ENCODE measurements at places on chromosomes 5 and 9.

- no peak for DNase-seq
Observed at GRCh38 chr9:28435456-28435855, 862.2 kb upstream of the C9orf72 start.

GRCh38 chr9:99511723-99512122 is 289.6 kb downstream of the SEC61B start:
- DNase-seq: no peak

DNA sequence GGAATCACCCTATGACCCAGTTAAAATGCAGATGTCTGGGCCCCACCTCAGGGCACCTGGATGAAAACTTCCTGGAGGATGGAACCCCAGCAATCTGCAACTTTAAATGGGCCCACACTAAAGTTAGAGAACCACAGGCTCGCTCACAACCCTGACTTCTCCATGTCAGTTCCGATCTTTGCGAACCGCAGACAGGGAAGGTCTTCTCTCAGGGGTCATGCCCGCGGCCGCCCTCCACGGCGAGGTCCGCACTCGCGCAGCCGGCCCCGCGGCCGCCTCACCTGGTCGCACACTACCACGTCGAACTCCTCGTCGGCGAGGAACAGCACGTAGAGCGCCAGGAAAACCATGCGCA is 499 bp downstream of the ALG2 start:
- DNase-seq: peak; percentile 7

- no peak for DNase-seq
Observed at GRCh38 chr5:122906768-122907167, 61.4 kb downstream of the SNX24 start.

GRCh38 chr5:53930457-53930856 is 370.0 kb downstream of the NDUFS4 start:
- no peak for DNase-seq

- no peak for DNase-seq
Observed at GRCh38 chr5:135739383-135739981, 95.0 kb upstream of the SLC25A48 start.

DNA sequence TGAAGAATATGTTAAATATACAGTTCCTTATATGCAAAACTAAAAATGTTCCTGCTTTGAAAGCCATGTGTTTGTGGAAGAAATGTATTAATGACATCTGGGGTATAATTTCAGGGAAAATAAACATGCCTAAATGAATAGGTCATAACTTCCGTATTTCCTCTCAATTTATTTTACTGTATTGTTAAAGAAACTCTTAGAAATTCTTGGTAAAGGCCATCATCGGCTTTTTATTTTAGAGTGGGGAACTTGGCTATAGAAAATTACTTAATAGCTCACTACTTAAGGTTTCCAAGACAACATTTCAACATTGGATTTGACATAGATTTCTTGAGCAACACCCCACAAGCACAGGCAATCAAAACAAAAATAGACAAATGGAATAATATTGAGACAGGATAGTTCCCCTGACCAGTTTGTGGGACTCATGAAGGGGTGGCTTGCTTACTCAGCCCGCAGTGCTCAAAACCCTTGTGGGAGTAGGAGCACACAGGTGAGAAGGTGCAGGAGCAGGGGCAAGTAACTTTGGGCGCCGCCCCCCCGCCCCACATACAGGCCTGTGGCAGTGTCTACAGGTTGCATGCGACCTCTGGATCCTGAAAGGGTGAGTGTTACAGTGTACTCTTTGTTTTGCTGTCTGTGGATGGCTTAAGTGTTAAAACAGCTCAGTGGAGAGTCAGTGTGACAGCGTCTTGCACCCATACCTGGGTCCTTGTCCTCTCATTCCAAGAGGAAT is 891.4 kb upstream of the C9orf72 start:
- no peak for DNase-seq

- no peak for DNase-seq
Observed at GRCh38 chr5:36787365-36788093, 89.0 kb upstream of the NIPBL start.

GRCh38 chr5:158014372-158014771 is 155.4 kb upstream of the CLINT1 start:
- DNase-seq: no peak

- no peak for DNase-seq
Observed at GRCh38 chr9:94017939-94018531, 62.9 kb upstream of the BARX1 start.

DNA sequence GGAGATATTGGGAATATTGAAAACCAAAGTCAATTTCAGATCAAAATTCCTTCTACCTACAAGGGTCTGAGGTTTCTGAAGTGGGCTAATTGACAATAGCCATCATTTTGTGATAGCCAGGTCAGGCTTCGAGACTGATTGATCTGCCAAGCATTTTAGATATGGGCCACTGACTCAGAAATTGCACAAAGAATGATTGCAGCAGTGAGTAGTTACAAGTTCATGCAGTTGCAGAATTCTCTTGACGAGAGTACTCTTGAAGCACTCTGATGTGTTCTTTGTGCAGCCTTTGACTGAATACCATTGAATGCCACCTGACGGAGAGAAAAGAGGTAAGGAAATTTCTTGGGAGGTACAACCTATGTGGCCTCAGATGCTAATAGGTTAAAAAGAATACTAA is 8.3 kb downstream of the C9orf57 start:
- DNase-seq: no peak

DNA sequence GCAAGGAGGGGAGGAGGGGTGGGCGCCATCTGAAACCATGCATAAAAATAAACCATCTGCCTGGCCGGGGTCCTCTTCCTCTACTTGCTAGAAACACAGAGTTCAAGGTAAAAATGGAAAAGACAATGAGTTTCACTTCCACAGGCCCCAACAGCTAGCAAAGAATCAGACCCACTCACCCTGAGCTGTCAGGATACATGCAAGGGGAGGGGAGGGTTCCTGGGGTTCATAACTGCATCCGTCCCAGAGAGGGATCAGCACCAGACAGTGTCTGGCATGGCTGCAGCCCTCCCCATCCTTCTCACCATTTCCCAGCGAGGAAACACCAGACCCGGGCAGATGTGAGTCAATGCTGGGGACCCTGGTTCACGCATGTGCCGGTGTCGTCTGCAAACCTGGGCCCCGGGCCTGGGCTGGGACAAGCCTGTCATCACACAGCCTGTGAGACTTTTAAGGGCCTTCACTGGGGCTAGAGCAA is 55.4 kb downstream of the SEMA4D start:
- no peak for DNase-seq

DNA sequence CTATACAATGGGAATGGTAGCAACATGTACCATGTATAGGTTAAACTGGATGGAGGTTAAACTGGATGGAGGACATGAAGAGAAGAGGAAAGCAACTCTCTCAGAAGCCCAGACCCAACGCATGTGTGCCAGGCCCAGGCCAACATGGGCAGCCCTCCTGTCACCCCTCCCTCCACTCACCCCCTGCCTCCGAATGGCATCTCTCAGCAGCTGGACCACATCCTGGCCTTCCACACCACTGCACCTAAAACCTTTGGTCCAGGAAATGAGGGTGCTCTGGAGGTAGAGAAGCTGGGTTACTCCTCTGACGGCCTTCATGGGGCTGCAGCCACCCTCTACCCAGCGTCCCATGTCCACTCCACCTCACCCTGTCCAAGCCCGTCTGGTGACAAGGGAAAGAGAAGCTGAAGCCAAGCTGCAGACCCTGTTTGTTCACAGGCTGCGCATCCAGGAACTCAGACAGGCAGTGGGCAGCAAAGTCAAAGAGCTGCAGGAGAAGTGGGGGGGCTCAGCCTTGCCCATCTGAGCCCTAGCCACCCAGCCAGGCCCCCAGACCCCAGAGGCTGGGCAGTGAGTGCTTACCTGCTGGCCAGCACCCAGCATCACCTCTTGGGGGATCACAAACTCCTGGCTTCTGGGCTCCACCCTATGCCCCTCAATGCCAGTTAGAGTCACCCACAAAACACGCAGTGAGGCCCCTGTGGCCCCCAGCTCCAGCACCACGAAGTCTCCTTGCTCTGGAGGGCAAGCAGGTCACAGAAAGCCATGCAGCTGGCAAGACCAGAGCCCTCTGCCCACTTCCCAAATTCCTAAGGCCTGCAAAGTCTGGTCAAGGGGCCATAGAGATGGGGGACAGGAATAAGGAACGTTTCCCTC is 8.5 kb downstream of the HK3 start:
- no peak for DNase-seq

GRCh38 chr5:29037716-29038115 is 1999.3 kb upstream of the CDH9 start:
- DNase-seq: no peak

DNA sequence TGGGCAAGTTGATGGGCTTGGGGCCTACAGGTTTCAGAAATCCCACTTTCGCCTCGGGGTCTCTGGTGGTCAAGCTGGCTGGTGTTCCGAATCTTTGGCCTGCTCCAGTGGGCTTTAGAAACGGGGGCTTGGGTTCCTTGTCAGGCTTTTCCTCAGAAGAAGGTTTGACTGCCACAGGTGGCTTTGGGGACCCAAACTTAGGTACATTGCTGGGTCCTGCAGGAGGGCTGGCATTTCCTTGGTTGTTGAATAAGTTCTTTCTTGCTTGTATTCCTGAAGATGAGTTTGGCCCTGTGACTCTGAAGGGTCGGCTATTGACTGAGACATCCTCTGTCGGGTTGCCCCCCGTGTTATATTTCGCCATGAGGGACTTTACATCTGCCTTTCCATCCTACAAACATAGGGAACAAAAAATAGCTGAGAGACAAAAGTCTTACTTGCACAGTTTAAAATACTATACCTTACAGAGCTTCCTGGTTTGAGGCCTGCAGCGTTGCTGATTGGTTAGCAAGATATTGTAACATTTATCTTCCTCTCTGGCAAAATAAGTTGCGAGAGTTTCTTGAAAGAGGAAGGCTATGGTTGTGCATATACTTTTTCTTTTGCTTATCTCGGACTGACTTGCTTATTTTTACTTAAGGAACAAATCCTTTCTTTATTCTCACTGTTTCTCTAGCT is 16.6 kb downstream of the FYB1 start:
- no peak for DNase-seq

DNA sequence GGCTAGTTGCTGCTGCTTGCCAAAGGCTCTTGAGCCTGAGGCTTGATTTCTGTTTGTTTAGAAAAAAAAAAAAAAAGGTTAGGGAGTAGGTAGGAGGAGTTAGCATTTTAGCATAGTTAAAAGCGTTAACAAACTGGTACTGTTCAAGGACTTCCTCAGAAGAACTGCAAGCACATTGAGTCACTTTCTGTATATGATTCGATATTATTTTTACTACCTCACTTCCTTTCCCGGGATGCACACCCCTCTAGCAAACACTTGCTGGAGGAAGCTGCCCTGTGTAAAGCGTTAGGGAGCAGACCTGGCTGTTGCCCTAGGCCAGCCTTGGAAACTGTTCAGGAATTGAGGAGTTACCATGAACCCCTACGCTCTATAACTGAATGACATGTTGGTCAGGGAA is 15.7 kb upstream of the CEP120 start:
- no peak for DNase-seq

- no peak for DNase-seq
Observed at GRCh38 chr5:179967489-179967888, 59.8 kb upstream of the TBC1D9B start.

- no peak for DNase-seq
Observed at GRCh38 chr5:3201941-3202340, 393.7 kb upstream of the IRX1 start.

DNA sequence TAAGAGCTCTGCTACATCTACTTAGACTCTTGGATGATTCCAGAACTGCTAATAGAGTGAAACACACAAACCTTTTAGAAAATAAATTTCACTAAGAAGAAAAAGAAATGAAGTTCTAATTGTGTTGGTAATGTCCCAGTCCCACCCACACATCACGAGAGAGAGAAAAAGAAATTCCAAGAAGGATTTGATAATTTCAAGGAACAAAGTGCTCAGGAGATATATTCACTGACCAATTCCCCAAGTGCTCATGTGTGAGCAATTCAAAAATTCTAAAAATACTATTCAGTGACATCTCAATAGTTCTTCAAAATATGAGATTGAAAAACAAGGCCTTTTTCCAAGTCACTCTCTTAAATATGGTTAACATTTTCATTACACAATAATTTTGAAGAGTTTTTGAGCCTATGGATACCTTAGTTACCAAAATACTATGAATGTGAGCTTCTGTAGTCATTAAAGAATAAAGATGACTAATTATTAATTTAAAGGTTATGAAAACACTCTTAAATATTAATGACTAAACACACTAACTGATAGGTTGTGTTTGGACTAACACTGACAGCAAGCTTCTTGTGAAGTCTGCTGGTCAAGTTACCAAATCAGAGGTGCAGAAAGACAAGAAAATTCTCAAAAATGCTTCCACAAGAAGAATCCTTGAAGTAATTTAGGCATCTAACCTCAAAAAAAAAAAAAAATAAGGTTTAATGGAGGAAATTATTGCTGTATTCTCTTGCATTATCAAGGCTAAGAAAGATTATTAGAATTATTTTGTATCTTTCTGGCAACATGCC is 245.3 kb downstream of the PDE4D start:
- DNase-seq: no peak

GRCh38 chr9:109787735-109788134 is 7.7 kb downstream of the PALM2AKAP2 start:
- DNase-seq: no peak

- no peak for DNase-seq
Observed at GRCh38 chr5:159059722-159060121, 40.0 kb downstream of the EBF1 start.

GRCh38 chr5:893711-894110 is 1.0 kb downstream of the TRIP13 start:
- no peak for DNase-seq

- DNase-seq: no peak
Observed at GRCh38 chr5:2546938-2547337, 204.5 kb downstream of the IRX2 start.

DNA sequence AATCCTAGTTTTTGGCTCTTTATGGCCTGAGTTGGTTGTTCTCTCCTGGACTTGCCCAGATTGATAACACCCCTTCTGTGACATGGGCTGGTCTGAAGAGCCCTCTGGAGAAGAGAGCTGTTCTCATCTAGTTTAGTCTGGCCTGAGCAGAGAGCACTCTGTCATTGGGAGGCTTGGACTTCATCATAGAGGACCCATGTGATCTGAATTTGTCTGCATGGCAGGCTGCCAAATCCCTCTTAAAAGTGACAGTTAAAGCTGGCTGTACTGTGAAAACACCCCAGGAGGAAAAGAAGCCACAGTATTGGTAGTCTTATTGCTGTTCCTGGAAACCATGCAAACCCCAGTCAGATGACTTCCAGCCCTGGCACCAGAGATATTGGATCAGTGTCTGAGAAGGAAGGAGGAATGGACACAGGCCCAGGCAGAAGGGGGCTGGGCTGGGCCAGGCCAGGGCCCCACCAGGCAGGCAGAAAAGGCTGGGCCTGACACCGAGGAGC is 3.7 kb upstream of the WDR31 start:
- no peak for DNase-seq

DNA sequence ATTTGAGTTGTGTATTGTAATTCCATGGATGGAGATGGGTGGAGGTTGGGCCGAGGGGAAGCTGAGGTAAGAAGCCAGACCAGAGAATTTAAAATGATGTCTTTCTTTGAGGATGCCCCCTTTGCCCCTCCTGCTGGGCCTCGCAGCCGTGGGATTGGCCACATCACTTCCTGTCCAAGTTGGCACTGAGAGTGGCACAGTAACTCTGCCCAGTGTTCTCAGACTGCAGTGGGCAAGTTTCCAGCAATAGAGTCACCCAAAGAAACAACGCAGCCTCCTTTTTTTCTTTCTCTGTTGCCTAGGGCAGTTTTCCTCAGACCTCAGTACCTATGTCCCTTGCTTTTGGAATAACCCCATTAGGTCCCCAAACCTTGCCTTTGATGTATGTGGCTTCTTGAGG is 306.6 kb upstream of the DMRT1 start:
- no peak for DNase-seq

GRCh38 chr5:35781181-35781790 is 75.4 kb upstream of the IL7R start:
- no peak for DNase-seq

GRCh38 chr5:37717613-37718431 is 122.0 kb downstream of the GDNF start:
- DNase-seq: no peak

Data from activated CD8-positive, alpha-beta memory T cell treated with anti-CD3 and anti-CD28 coated beads for 1 hour (primary cell).